Activated CD8-positive, alpha-beta memory T cell treated with anti-CD3 and anti-CD28 coated beads for 1 hour (primary cell): ENCODE measurements at places on chromosomes 5 and 9.

- no peak for DNase-seq
These were observed 391 bp upstream of the NRG2 start for GRCh38 chr5:140043508-140043872.

DNA sequence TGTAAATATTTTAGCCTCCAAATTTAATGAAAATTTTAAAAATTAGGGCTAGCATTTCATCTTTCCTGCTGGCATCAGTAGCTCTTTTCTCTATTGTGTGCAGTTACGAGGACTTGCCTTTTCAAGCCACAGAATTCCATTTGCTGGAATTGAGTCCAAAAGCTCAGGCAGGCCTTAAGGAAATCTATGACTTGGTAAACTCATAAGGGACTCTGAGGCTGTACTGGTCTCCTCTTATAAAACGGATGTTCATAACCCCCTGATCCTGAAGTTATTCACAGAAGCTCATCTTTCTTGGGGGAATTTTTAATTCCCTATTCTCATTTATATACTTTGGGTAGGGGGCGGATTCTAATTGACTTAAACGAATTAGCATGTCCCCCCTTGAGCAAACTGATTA, 23.4 kb downstream of the ANKRA2 start:
- no peak for DNase-seq

DNA sequence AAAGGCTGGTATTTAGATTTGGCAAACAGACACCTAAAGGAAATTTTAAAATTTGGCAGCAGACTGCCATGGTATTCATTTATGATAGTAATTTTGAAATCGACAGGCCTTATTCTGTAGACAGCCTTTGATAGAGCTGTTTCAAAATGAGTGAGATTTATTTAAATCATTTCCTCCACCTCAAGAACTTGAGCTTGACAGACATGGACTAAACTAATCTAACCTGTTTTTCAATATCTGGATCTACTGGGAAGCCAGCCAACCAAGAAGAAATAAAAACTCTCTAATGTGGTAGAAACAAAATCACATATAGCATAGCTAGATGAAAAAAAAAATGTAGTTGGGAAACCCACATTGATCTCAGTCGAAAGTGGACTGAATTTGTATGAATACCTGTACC, 56.9 kb upstream of the RASA1 start:
- DNase-seq, result no peak

DNA sequence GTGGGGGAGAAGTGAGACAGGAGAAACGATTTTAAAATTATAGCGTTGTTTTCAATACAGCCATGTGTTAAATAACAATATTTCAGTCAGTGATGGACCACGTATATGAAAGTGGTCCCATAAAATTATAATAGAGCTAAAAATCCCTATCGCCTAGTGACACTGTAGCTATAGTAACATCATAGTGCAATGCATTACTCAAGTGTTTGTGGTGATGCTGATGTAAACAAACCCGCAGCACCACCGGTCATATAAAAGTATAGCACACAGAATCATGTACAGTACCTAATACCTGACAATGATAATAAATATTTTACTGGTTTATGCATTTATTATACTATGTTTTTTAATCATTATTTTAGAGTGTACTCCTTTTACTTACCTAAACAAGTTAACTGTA, 407.4 kb upstream of the SEMA6A start:
- DNase-seq, result no peak

DNA sequence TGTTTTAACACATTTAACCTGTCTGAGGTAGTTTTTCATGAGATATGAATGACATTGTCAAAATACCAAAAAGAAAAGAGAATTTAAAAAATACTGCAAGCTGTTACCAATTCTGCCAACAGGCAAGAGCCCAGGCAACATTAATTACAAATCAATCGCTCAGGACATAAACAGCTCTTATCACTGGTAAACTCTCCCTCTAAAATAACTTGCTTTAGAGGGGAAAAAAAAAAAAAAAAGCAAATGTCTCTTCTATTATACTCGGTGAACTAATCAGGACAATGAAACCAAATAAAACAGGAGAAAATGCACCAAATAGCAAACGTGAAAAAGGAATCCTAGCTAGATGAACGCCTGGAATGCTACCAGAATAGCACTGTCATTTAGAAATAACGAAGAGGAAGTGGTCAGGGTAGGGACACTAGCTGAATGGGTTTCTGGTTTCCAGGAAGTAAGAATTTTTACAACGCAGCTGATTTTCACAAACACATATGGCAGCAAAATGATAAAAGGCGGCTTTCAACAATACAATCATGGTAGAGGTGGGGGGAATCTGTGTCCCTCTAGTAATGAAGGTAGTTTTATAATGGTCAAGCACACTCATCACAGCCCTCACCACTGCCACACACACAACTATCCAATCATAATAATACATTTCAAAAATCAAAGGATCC, 94.9 kb downstream of the DENND1A start:
- no peak for DNase-seq

DNA sequence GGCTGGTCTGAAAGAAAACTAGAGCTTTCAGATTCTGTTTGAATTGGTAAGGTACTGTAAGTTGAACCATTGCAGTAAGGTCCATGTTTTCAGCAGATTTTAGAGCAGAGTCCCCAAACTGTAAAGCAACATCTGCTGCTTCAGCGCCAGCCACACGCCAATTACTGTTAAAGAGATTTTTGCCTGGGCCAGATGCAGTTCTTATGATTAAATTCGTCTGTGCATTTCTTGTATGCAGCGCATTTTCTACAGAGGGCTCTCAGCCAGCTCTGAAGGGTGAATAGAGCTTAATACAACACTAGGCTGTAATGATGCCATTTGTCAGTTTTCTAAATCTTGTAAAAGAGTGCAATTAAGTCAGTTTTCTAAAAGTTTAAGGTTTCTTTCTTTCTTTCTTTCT, 246.3 kb downstream of the COX7C start:
- DNase-seq, result no peak

DNA sequence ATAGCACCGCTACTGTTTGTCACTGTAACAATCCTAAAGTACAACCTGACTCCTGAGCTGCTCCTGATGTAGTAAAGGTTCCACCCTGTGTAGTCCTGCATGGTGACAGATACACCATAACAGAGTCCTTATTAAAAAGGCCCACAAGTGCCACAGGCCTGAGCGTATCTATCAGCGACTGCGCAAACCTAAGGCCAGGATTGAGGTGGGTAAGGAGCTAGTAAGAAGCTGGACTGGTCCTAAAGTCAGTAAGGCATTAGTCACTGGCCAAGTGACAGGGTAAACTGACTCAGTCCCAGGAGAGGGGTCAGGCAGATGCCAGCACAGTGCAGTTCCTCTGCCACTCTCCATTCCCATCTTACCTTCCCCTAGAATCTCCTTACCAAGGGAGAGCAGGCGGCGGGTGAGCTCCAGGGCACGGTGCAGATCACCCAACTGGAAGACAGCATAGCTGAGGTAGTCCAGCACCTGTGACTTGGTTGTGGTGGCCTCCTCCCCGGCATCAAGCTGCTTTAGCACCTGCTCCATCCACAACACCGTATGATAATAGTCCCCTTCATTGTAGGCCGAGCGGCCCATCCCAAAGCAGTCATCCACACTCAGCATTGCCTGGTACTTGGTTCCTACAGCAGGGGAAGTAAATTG, 17.6 kb downstream of the P4HA2 start:
- no peak for DNase-seq

DNA sequence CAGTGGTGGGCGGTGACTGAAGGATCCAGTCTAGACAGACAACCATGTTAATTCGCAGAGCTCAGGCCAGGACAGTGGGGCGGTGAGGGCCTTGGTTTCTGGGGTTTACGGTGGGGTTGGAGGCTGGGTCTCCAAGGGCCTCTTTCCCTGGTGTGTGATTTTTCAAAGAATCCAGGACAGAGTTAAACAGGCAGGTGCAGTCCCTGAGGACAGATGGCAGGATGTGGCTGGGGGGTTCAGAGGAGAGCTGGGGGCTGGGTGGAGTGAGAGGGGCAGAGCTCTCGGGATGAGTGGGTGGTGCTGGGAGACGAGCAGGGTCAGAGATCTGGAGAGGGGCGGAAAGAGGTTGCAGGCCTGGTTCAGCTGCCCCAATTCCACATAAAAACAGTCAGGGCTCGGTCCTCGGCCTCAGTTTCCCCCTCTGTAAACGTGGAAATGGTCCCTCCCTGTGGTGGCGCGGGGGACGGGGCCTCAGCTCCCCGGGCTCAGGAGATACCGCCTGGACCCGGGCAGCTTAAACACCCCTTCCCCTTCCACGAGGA, 145.9 kb downstream of the GAPVD1 start:
- DNase-seq, result no peak

GRCh38 chr5:163360656-163361055, 76.7 kb upstream of the CCNG1 start:
- DNase-seq, result no peak

- DNase-seq, result no peak
These were observed 67.2 kb downstream of the TSSK1B start for GRCh38 chr5:113367586-113367985.

DNA sequence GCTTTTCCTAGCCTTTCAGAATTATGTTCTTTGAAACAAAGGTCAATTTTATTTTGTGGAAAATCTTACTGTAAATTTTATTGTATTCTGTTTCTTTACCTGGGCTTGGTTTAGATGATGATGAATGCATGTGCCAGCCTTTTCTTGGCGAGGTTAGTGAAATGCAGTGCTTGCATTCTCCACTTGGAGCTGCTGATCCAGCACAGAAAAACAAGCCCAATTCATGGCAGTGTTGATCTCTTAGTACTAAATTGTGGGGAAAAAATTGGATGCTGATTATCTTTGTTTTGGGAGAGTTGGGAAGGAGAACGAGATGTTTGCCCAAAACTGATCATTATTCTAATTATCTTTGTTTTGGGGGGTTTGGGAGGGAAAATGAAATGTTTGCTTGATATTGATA, 3.7 kb downstream of the HABP4 start:
- no peak for DNase-seq

- DNase-seq, result no peak
These were observed 190.7 kb downstream of the KCTD16 start for GRCh38 chr5:144361406-144361805.

GRCh38 chr9:37436540-37436939, 14.0 kb downstream of the GRHPR start:
- DNase-seq, result no peak

DNA sequence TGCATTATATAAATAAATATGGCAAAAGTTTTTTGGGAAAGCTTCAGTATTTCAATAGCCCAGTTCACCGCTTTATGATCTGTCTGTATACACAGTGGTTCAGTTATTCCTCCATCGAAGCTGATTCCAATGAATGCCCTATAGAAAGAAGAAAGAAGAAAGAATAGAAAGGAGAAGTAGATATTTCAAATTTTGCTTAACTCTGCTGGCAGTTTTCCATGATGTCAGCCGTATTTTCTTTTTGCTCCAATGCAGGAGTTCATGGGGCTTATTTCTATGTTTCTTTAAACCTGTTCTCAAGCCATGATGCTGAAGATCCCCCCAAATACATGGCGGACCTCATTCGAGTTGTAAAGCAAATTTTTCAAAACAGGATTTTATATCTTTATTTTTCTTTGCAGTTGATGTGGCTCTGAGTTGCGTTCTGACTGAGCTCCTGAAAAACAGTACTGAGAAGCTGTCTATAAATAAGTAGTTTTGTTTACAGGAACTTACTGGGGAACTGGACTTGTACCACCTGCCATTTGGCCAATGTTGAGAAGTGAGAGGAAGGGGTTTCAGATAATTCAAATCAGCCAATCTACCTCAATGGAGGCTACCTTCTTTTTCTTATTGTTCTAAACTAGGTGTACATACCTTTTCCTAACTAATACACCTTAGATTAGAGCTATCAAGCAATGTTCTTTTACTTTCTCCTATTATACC, 418.5 kb upstream of the MEF2C start:
- DNase-seq, result no peak

DNA sequence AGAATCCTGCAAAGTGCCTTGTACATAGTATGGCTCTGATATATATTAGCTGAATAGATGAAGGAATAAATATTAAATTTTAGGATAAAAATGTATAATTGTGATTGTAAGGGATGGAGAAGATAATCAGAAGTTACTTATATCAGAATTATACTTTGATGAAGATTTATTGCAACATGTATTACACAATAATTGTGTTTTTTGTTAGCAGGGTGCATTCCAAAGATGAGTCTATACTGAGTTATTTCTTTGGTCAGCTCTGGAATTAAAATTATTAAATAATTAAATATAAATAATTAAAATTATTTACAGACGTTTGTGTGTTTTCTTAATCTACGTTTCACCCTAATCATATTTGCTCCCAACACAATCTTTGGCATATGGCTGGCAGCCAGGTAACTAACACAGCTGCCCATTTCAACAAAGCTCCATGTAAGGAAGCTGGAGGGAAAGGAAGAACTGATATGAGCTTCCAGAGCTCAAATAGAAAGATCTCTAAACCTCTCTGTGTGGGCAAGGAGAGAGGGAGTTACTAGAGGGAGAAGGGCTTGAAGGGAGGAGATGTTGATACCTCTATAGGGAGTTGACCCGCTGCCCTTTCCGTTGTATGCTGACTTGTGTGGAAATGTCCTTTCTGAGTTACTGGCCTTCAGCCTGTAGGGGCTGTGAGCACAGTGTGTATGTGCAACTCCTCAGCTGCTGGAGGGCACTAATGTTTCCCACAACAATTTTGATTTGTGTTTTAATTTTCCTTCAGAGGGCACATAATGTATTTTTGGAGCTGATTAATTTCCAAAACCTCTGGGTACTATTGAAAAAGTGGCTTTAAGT, 403.4 kb downstream of the MAN2A1 start:
- no peak for DNase-seq

DNA sequence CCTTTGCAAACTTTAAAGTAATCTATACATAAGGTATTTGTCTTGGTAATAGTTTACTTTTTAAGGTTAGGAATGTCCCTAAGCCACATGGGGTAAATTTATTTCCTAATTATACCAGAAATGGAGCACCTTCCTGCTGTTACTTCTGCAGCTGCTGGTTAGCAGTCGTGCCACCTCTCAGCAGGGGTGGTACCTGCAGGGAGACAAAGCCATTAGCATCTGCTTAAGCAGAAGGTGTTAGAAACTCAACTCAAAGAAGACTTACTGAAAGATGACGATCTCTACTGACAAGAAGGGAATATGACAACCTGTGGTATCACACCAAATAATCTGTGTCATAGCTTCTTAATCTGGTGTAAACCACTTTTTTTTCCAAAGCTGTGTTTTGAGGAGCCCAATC, 173.7 kb downstream of the BRINP1 start:
- no peak for DNase-seq

- no peak for DNase-seq
These were observed 40.7 kb downstream of the FBXW11 start for GRCh38 chr5:171965745-171966144.

- no peak for DNase-seq
These were observed 37.7 kb upstream of the NEURL1B start for GRCh38 chr5:172603251-172603806.
